SK-N-MC (cell line): ENCODE measurements at places on chromosomes 11 and 22.

- no peak for DNase-seq
Observed at GRCh38 chr11:41281131-41281742, 178.2 kb downstream of the LRRC4C start.

DNA sequence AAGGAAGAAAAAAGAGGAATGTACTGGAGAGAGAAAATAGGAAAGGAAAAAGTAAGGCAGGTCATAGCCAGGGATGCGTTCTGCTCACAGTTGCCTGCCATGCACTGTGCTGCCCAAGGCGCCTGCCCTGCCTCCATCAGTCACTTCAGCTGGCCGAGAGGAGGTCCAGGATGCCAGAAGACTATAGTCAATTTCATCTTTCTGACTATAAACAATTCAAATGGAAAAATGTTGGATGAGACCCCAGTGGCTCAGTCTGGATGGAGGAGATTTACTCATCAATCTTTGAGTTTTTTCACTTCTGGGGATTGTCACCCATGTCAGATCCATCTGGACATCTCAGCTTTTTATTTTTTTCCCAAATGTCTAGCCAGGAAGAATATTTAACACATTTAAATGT lies 36.7 kb upstream of the CLMP start:
- no peak for DNase-seq

DNA sequence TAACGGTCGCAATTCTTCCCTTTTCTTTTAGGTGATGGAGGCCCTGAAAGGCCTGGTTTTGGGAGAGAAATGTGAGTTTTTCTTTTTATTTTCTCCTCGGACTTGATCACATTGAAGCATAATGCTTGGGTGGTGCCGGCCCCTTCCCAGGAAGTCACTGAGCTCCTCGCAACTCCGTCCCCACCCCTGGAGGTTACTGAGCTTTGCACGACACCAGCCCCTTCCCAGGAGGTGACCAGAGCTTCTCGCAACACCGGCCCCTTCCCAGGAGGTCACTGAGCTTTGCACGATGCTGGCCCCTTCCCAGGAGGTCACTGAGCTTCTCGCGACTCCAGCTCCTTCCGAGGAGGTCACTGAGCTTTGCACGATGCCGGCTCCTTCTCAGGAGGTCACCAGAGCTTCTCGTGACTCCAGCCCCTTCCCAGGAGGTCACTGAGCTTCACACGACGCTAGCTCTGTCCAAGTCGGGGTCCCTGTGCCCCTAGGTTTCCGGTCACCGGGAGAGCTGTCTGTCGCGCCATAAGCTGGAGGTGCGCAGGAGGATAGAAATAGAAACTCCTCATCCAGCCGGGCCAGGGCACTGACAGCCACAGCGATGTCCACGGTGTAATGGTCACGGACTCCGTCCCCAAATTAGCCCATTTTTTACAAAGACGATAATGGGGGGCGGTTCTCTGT lies 586.4 kb downstream of the BRD1 start:
- no peak for DNase-seq

DNA sequence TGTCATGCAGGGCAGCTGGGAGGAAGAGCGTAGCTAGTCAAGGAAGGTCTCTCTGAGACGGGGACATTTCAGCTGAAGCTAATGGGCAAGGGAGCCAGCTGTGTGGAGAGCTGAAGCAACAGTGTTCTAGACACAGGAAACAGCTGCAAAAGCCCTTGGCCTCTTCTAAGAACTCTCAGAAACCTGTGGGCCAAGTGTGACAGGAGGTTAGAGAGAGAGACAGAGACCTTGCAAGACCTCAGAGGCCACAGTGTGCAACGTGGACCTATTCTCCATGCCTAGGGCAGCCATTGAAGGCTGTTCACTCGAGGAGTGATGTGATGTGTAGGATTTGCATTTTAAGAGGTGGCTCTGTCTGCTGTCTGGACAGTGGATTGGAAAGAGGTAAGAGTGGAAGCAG lies 48.7 kb upstream of the TNRC6B start:
- DNase-seq = no peak

GRCh38 chr11:22390283-22390655 lies 52.1 kb downstream of the SLC17A6 start:
- no peak for DNase-seq

DNA sequence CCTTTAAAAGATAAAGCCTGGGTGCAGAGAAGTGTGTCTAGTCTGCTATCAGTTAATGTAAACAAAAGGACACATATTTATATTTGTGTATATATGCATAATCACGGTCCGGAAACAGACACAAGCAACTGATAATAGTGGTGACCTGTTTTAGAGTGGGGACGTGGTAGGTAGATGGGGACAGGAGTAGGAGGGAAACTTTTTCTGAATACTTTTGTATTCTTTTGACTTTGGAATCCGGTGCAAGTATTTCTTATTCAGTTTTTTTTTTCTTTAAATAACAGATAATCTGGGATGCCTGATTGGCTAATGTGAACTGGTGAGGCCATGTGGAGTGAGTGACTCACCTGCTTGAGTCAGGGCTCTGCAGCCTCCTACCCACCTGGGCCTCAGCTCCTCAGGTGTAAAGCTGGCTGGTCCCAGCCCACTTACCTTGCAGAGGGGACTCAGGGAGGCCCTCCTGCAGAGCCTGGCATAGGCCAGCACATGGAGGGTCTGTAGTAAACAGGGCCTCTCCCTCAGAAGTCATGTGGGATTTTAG lies 15.3 kb downstream of the MICAL2 start:
- no peak for DNase-seq

DNA sequence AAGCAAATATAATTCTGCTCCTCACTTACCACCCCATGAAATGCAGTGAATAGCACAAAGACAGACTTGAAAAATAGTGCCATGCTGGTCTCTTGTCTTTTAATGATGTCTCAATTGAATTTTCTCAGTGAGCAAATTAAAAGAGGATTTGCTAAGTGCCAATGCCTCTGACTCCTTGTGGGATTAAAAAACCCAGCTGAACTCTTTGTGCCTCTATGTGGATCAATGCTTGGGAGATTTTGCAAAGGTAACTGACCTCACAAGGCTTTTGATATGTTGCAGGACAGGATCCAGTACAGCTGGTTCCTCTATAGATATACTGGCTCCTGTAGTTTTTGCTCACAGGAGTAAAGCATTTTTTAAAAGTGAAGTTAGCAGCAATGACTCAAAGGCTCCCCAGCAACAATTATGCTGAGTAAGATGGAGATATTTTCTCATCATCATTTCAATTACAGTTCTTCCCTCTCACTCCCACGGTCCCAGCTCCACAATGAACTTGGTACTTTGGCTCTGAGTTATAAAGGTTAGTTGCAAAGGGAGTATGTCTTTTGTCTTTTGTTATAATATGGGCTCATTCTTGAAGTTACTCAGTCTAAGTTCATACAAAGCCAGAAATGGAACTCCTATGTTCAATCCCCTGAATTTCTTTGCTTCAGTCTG lies 471.5 kb downstream of the LRRC4C start:
- DNase-seq = no peak

- DNase-seq = no peak
Observed at GRCh38 chr11:62922653-62923431, 1.7 kb upstream of the CHRM1 start.

GRCh38 chr11:122107566-122107965 lies 8.4 kb downstream of the BLID start:
- DNase-seq = no peak

DNA sequence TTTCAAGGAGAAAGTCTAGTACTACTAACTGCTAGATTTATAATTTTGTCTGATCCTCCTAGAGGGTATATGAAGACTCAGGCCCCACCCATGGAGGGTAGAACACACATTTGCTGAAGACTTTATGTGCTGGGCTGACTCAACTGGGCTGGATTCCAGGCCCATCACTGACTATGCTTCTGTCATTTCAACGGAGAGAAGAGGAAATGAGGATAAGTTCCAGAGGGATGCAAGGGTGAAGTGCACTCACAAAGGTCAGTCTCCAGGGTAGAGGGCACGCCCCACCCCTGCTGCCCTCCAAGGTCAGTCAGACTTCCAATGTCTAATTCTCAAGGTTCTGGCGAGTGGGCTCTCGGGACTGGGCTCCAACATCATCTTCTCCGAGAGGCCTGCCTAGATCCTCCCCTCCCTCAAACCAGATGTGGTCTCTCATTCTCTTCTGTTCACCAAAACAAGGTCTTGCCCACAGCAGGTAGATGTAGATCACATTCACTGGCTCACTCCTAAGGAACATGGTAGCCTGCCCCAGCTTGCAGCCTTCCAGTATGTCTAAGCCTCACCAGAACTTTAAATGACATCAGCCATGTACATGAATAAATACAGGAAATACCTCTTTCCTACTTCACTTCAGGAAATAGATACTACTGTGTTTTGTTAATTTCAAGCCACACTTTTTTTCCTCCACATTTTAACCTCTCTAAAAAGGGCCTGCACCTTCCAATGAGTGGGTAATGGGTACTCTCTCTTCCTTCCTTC lies 7.3 kb upstream of the C11orf86 start:
- no peak for DNase-seq

GRCh38 chr11:10160350-10160749 lies 133.7 kb downstream of the SBF2 start:
- DNase-seq = no peak

DNA sequence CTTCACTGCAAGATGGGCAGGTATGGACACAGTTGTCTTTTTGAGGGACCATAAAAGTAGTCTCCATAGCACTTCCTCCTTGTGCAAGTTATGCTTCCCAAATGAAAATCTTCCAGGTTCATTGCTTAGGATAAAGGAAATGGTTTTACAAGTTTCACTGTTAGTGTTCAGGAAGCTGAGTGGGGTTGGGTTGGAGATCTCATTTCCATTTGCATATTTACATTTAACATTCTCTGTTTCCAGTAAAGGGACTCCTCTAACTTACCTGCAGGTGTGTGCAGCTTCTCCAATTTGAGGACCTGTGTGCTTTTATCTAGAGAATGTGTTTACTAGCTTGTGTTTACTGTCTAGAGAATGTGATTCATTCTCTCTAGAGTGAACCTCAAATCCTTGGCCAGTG lies 141.3 kb upstream of the POU2AF2 start:
- no peak for DNase-seq

GRCh38 chr11:62555464-62556107 lies 9.0 kb upstream of the AHNAK start:
- DNase-seq = no peak

DNA sequence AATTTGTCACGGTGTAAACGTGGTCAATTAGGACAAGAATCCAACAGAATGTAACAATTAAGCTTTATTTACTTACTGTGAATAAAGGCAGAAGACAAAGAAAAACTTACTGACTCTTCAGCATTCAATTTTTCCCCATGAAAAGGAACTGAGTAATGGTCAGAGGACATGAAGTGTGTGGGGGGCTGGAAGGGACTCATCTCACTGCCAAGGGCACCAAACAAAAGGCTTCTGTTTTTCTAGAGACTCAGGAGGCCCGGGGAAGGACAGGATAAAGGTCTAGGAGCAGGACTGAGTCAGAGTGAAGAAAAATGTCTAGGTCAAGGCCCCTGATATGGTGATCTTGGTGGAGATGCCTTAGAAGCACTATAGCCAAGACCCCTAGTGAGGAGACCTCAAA lies 564.2 kb upstream of the ANO5 start:
- no peak for DNase-seq

DNA sequence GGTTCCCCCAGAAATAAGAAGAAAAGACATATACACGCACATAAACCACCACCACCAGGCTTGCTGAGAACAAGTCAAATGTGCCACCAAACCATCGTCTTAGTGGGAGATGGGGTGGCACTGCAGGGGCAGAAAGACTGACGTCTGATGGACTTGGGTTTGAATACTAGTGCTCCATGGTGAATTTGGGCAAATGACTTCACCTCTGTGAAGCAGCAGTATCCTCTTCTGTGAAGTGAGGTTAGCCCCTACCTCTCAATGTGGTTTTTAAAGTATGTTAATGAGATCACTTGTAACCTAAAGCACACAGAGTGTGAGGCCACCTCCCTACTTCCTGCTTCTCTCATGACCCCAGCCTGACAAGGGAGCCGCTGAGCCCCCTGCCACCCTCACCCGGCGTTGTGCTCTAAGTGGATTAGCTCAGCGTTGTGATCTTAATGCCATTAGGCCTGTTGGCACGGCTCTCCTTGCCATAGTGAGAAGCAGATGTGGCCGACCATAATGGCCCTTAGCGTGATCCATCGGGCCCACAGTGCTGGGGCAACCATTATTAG lies 14.4 kb downstream of the ZBTB16 start:
- no peak for DNase-seq

DNA sequence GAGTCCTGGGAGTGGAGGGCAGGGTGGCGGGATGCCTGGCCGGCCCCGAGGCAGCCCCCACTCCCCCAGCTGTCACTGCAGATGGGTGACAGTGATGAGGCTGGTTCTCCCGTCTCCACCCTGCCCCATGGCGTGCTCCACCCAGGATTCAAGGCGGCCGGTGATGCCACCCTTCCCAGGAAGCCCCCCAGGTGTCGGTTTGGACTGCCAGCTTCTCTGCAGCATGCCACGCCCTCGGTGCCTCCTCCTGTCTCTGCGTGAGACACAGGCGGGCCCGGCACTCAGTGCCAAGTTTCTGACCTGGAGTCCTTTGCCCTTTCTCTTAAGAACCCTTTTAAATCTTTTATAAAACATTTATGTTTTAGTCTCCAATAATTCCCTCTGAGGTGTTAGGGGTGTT lies 71.5 kb downstream of the MPPED1 start:
- DNase-seq = no peak

DNA sequence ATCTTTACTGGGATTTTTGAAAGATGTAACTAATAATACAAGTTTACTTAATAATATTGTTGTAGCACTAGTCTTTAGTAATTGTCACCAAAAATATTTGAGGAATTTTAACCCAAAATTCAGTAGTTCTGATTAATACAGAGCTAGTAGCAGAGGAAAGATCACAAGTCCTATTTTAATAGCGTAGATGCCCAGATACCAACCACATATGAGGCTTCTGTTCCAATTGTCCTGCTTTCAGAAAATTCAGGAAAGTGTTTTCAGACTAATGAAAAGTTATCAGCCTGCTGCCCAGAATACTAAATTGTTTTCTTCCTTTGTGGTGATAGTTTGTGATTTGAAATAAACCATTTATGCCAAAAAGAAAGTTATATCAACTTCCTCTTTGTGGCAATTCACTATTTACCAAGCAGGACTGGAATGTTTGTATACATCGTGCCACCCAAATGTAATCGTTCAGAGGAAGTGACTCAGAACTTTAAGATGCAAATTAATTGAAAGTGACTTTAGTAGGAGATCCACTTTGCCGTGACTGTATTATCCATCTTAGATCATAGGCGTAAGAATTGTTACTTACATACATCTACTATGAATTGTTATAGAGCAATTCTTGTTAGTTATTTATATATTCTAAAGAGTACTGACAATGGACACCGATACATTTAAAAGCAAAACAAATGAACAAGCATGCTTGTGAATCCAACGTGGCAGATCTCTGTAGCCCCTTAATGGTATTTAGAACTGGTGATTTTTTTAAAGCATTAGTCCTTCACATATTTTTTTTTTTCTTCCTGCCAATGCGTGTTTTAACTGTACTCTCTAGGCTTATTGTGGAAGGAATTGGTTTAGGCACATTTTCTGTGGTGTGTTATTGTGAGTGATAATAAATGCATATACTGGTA lies 231.0 kb downstream of the DDX10 start:
- DNase-seq = peak; percentile 59

DNA sequence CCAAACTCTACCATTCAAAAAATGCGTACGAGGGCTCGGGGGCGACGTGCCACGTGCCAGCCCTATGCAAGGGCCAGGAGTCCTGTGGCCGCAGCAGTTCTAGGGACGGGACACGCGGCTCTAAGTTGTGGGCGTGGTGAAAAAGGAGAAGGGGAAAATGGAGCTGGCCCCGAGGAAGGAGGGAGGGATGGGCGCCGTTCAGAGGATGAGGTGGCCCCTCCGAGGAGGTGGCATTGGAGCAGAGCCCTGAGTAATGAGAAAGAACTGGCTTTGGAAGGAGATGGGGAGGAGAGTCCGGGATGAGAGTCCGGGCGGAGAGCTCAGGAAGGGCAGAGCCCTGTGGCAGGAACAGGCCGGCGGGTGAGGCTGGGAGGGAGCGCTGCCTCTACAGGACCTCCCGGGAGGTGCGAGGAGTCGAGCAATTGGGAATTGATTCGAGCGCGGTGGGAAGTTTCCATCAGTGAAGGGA lies 21.0 kb downstream of the OTUB1 start:
- DNase-seq = no peak
